ENCODE measurements at places on chromosomes 6 and 20. TPM values are rescaled to one million over a fixed set of nuclear protein-coding genes. Genes with fewer than 3 reads are reported as not detected.

Gene DCDC2
- total RNA-seq, result not detected

GRCh38 chr20:24134284-24134683 is 145.7 kb upstream of the GGTLC1 start:
- DNase-seq, result no peak

Gene DLL1
- total RNA-seq, result 30.5 TPM

Gene TGM3
- not detected for total RNA-seq

GRCh38 chr6:43163899-43164298 is 7.2 kb upstream of the SRF start:
- DNase-seq, result no peak

DNA sequence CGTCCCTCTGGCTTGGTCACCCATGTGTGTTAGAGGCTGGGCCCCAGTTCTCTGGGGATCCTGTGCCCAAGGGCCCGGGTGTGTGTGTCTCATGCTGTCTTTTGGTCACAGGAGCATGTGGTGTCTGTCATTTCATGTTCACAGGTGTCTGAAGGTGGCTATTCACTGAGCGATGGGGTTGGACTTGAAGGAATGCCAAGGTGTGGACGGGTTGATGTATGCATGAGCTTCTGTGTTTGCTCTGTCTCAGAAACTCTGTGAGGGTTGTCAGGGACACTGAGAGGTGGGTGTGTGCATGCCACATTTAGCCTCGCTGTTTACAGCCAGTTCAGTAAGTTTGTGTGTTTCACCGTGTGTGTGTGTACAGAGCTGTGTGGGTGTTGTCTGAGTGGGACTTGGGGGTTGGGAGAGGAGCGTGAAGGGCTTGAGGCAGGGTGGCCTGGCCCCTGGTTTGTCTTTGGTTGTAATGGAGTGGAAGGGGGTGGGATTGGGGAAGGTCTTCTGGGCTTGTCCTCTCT is 1.2 kb downstream of the DDR1 start:
- DNase-seq, result no peak

DNA sequence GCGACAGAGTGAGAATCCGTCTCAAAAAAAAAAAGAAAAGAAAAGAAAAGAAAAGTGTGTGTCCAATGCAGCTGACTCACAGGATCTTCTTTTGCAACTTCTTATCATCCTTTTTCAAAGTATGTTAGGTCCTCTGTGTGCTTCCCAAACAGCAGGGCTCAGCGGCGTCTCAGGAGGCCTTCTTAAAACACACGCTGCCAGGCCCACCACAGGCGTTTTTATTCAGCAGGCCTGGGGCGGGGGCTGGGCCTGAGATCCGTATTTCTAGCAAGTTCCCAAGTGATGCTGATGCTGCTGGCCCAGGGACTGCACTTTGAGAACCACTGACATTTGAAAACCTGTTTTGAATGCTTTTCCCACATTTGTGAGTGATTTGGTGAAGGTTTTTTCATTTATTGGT is 57.1 kb downstream of the PSMG4 start:
- DNase-seq, result no peak

Gene LTA
- not detected for total RNA-seq

GRCh38 chr6:40516429-40516828 is 70.7 kb downstream of the LRFN2 start:
- DNase-seq, result no peak

- no peak for DNase-seq
These were observed 89.6 kb downstream of the FOXO3 start for GRCh38 chr6:108650325-108650724.

Gene TPBG
- total RNA-seq, result 20.1 TPM

DNA sequence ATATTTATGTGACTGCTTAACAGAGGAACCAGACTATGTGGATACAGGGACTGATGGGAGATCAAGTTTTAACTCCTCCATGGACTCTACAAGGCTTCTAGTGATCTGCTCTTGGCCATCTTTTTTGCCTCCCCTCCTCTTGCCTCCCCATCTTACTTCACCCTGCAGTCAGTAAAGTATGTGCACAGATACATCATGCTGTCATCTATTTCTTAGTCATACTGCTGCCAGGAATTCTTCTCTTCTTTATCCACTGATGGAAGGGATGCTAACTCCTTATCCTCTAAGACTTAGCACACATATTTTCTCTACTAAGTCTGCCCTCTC is 27.6 kb upstream of the FAM83C start:
- DNase-seq, result no peak

Gene GABRR1
- 1.8 TPM for total RNA-seq

DNA sequence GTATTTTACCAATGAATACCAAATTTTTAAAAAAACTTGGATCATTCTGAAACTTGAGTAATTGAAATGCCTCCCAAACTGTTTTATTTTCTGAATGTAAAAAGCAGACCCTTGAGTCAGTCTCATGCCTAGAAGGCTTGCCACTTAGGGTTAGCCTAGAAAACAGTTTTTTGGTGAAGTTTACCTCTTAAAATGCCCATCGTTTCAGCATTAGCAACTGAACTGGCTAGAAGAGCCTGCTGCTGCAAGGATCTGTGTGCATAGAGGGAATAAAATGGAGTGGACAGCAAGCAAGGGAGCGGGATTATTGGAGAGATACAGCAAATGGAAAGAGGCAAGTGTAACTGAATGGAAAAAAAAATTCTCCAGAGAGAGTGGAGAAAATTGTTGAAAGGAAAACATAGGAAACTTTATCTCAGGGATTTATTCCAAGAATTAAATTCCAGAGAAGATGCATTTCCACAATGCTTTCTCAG is 40.1 kb downstream of the ADGRG6 start:
- no peak for DNase-seq

- no peak for DNase-seq
These were observed 62.0 kb downstream of the ATXN1 start for GRCh38 chr6:16698997-16699868.

Gene MMP24
- total RNA-seq, result 1.2 TPM

Gene MARCKS
- 75.6 TPM for total RNA-seq

- DNase-seq, result no peak
These were observed 27.6 kb downstream of the TIAM2 start for GRCh38 chr6:155022721-155023120.

DNA sequence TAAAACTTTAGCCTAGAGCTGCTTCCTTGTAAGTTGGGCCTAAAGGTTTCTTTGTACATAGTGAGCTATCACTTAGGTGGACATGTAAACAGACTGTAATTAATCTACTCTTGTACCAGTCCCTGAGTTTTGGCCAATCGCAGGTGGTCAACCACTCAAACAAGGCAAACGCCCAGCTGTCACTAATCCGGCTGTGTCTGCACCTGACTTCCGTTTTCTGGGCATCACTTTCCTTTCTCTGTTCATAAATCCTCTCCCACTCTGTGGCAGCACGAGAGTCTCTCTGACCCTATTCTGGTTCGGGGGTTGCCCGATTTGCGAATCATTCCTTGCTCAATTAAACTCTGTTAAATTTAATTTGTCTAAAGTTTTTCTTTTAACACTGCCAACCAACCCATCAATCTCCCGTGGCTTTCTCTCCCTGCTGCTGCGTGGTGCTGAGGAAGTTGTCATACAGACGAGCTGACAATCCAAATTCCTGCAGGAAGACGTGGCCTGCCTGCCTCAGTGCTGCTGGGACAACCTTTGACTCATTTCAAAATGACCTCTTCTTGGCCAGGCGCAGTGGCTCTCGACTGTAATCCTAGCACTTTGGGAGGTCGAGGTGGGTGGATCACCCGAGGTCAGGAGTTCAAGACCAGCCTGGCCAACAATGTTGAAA is 206.3 kb downstream of the QKI start:
- no peak for DNase-seq

DNA sequence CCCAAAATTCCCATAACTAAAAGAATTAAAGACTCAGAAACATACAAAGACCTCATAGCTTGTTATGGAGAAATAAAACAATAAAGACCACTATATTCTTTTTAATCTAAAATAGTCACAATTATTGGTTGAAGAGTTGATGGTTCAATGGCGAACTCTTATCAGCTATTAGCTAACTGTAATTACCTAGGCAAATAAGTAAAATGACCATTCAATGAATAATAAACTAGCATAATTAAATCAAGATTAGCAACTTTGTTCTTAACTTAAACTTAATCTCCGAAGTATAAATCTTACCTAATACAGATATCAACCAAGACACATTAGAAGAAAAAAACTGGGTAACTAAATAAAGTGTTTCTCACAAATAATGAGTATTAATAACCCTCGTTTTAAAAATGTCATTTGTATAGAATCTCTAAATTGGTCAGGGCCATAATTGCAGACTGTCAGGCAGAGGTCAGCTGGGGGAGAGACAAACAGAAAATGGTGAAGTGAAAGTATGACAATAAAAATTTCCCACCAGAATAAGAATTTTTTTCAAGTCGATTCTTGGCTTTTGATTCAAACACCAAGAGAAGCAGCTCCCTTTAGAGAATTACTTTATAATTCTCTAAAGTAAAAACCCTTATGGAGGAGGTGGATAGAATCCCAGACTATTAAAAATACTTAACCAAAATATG is 1.7 kb downstream of the FKBP5 start:
- DNase-seq, result no peak

- no peak for DNase-seq
These were observed 715 bp downstream of the PSMF1 start for GRCh38 chr20:1119128-1119505.

Gene THBS2
- 1,026 TPM for total RNA-seq

GRCh38 chr20:16369441-16369840 is 203.8 kb downstream of the KIF16B start:
- DNase-seq, result no peak

DNA sequence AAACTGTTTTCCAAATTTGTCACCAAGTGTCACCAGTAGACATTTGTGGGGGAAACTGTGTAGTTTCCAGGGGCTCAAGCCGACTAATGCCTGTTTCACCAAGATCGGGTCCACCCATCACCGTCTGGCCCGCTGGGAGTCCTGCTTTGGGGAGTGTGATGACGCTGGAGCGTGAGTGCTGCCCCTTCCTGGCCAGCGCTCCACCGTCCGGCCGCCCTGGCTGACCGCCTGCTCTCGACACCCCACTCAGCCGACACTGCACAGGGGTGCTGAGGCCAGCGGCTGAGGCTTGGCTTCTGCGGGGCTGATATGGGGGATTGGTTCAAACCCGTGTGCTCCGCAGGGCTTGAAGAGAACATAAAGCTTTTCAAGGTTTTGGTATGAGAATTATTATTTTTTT is 160.1 kb downstream of the SMOC2 start:
- DNase-seq, result peak; percentile 85

GRCh38 chr6:4751823-4752464 is 24.3 kb upstream of the CDYL start:
- DNase-seq, result no peak

Gene VSX1
- not detected for total RNA-seq

DNA sequence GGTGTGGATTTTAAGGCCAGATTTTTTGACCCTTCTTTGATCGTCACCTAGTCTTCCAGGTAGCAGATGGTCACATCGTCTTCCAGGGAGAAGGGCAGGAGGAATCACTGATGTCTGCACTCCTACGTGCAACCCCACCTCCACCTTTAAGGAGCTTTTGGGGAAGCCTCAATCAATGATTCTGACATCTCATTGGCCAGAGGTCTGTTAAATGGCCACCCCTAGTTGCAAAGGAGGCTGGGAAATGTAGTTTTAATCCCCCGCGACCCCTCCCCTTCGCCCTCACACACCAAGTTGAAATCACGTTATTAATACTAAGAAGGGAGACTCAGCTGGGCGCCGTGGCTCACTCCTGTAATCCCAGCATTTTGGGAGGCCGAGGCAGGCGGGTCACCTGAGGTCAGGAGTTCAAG is 151.4 kb downstream of the BCAS1 start:
- DNase-seq, result no peak

DNA sequence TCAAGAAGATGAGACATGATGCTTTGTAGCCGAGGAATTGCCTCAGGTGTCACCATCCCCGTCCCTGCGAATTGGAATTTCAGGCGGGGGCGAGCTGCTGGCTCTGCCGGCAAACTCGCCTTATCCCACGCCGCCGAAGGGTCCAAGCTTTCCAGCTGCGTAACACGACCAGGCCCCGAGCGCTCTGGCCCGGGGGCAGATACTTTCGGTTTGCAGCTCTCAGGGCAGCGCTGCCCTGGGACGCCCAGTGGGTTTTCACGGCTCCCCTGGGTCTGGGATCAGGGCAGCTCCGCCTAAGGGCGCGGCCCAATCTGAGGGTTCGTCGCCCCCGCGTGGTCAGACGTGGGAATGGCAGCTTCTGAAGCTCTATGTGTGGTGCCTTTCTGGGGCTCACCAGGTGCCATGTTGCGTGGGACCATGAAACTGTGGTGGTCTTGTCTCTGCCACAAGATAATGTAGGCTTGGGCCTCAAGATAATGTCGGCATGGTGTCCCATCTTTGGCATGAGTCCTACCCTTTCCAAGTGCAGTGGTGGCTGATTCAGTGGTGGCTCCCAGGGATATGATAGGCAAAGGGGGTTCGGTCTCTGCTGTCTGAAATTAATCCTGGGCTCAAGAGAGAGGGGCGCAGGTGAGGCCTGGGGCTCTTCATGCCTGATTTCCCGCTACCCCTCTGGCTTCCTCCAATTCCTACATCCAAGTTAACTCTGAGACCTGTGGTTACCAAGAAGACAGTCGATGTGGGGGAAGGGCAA is 21.0 kb downstream of the PIGT start:
- peak; percentile 97 for DNase-seq

Gene CCDC170
- total RNA-seq, result 5.4 TPM

- no peak for DNase-seq
These were observed 15.9 kb upstream of the ZNF133 start for GRCh38 chr20:18272451-18272850.

Gene TFAP2D
- not detected for total RNA-seq

- no peak for DNase-seq
These were observed 61.3 kb downstream of the TRERF1 start for GRCh38 chr6:42390228-42390934.

DNA sequence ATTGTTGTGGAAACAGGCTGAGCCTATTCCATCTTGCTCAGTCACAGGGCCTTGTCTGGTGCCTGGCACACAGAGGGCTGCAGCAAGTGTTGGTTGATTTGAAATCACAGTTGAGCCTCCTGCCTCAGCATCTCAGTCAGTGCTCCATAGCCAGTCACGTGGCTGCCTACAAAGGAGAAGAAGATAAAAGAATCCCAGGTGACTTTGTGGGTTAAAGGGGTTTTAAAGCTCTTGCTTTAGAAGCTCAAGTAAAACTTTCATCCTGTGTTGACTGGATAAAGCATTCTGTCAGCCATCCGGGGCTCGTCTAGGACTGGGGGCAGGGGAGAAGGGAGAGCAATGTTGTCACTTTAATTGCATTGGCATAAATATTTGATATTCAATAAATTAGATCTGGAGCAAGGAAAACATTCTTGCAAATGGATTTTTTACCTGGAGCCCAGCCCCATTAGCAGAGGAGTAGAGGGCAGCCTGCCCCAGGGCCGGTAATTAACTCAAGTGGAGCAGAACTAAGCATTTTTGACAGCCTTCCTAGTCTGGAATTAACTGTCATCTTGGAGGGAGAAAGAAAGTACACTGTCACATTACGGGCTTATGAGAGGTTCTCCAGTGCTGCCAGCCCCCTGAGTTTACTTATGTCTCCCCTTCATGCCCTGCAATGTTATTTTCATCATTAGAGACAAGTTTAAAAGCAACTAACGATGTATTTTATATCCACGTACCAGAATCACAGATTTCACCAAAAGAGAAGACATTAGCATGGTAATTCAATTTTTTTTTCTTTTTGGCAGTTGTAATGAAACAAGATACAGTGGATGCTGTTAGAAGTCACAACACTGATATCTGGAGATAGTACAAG is 71.7 kb upstream of the GTSF1L start:
- DNase-seq, result no peak

Measured in aorta (tissue), 5 donors.